ENCODE measurements at places on chromosomes 1 and 21. TPM values are rescaled to one million over a fixed set of nuclear protein-coding genes. Genes with fewer than 3 reads are reported as not detected.

The GNAT2 gene
- not detected for polyA plus RNA-seq

The PPP2R5A gene
- 37.3 TPM for polyA plus RNA-seq

The RAB3B gene
- polyA plus RNA-seq, result under 0.01 TPM

The IKBKE gene
- 9.9 TPM for polyA plus RNA-seq

The PLPPR5 gene
- not detected for polyA plus RNA-seq

The ACTA1 gene
- 1.8 TPM for polyA plus RNA-seq

The HCRTR1 gene
- polyA plus RNA-seq, result 0.02 TPM

The GNG4 gene
- polyA plus RNA-seq, result 10.9 TPM

The SLC45A1 gene
- 1.1 TPM for polyA plus RNA-seq

The PRKAA2 gene
- polyA plus RNA-seq, result 1.2 TPM
